LHCN-M2 (cell line): ENCODE measurements at places on chromosomes 1 and 21. TPM values are rescaled to one million over a fixed set of nuclear protein-coding genes. Genes with fewer than 3 reads are reported as not detected.
A peak's percentile ranks its signal among the peaks of the same experiment; 100 is the strongest.

GRCh38 chr1:163273766-163274441 is 47.9 kb upstream of the NUF2 start:
- no peak for DNase-seq

DNA sequence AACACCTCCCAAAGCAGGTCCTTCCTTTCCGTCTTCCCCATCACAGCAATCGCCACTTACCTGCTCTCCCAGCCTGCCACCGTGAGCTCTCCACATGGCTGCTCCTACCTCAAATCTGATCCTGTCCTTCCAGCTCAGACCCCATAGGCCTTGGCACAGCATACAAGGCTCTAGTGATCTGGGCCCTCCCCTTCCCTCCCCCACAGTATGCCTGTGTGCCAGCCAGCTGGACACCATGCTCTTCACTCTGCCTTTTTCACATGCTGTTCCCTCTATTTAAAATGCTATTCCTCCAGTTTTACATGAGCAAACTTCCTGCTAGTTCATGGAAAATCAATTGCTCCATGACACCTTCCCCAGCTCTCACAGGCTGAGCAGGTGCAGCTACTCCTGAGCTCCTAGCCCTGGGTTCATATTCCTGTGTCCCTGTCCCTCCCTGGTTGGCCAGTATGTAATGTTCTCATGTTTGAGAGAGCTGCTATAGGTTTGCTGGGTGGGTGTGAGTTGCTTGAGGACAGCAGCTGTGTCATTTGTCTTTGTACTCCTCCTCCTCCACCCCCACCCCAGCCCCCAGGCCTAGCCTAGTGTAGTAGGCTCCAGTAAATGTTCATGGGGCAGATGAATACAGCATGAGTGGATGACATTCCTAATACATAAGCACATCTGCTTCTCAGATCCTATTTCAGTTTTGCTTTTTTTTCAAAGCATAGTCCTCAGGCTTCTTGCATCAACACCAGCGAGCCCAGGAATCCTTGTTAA is 6.3 kb upstream of the TNNT2 start:
- peak; percentile 97 for DNase-seq

- no peak for DNase-seq
Observed at GRCh38 chr1:47456250-47456649, 18.4 kb downstream of the FOXD2 start.

DNA sequence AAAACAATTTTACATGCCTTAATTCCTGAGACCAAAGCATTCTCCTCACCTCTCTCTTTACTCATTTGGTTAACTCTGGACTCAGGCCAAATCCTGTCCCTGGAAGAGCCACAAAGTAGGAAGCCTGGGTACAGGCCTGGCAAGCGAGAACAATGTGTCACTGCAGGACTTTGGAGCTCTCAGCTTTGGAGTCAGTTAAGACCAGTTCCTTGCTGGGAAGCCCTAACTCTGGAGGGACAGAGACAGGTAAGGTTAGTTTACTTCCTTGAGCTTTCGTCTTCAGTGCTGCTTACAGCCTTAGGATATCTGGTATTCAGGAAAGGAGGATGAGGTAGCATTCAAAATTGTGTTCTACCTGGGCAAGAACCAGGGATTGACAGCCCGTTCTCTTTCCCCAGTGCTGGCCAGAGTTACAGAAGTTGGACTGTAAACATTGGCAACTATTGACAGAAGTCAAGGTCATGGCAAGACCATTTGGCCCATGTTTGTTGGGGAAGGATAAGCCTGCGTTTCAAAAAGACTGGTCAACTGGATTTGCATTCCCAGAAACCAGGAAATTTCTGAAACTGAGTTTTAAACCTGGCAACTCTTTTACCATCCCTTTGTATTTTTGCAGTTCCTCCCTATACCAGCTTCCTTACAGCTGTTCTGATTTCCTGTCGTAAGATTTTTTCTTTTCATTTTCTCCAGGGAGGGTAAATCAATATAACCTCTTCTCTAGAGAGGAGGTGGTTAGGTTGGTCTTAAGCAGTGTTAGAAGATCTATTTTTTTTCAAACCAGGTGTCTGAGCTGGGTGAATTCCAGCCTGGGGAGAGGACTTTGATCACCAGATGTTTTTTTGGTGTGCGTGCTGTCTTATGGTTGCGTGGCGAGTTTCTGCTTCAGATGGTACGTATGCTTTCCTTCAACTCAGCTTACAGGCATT is at the start of gene C4BPB:
Gene C4BPB, plus strand, starts transcription at position 160 of the 926 bp plus-strand sequence. Its CDS starts 672 bp downstream, at position 832.
- DNase-seq, result no peak

Gene RGS8
- total RNA-seq, result not detected in 2 replicates

Gene OR6K3
- total RNA-seq, result not detected in 2 replicates
